ENCODE measurements at places on chromosomes 11 and 22.

DNA sequence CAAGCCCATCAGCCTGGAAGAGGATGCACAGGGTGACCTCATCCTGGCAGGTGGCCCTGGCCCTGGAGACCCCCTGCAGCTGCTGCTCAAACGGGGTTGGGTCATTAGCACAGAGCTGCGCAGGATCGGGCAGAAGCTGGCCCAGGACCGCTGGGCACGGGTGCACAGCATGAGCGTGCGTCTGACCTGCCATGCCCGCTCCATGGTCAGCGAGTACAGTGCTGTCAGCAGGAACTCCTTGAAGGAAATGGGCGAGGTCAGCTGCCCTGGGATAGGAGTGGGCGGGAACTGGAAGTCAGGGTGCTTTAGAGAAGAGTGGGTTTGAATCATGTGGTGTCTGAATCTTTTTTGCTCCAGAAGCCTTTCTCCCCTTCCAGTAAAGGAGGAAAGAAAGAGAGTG lies 61.1 kb downstream of the INSC start:
- DNase-seq: no peak

DNA sequence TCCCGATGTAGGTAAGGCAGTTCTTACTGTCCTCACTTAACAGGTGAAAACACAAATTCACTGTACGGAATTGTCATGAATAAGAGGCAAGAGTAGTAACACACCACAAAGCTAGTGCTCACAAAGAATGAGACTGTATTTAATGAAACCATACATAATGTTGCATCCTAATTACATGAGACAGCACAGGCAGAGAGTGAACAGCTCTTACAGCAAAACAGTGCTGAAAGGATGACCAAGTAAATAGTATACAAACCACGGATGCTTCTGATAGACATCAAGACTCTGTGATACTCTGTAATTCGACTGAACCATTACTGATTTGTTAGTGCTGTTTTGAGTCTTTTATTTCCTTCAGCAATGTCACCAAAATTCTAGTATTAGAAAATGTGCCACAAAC lies 282.3 kb downstream of the TTC28 start:
- no peak for DNase-seq

- no peak for DNase-seq
Observed at GRCh38 chr11:57403802-57404147, 13.3 kb upstream of the PRG2 start.

GRCh38 chr22:27115816-27116256 lies 458.4 kb downstream of the MIAT start:
- DNase-seq: no peak

GRCh38 chr11:64559351-64560138 lies 31.5 kb upstream of the SLC22A12 start:
- DNase-seq: no peak

- DNase-seq: no peak
Observed at GRCh38 chr11:65663639-65664200, 1.0 kb upstream of the RELA start.

DNA sequence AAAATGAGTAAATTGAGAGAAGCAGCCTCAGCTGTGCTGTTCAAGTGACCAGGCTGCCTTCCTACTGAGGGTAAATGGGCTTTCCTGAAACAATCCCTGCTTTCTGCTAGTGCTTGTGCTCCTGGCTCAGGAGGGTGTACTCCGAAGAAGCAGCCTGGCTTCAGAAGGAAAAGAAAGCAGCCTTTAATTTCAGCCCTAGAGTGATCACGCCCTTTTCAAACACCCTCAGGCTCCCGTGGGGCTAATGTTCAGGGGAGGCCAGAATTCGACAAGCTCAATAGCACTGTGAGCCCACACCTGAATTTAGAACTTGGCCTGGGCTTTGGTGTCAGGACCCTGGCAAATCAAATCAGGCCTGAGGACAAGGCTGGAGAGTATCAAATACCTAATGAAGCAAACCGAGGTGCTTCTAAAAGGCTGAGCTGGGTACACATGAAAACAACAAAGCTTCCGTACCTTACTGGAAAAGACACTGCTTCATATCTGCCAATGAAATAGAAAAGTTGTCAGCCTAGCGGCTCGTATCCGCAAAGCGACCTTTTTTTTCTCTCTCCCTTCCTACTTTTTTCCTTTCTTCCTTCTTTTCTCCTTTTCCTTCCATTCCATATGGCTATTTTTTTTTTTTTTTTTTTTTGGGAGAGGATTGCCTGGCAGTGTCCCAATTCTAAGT lies 387.8 kb downstream of the SOX6 start:
- DNase-seq: no peak
